ENCODE measurements at places on chromosomes 5 and 9.

DNA sequence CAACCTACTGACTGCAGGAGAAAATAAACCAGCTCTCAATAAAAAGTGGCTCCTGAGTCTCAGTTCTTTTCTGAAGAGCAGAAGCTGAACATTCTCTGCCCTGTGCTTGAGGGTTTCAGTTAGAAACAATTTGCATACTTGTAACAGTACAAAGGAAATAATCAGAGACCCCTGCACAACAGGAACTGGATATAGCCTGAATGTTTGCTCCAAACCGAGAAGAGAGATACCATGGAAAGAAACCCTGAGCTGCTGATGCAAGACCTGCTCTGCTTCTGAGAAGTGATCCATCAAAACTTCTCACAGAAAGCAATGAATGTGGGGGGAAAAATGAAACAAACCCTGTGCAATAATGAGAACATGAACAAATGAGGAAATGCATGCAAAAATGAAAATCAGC is 592.9 kb downstream of the SEMA5A start:
- no peaks in the 10 kb centered on the region for H3K4me1 ChIP-seq
- DNase-seq = no peak

- DNase-seq = no peak
- no peaks in the 10 kb centered on the region for H3K36me3 ChIP-seq
- H3K27me3 ChIP-seq = no peaks in the 10 kb centered on the region
- no peak overlapping the region for H3K27ac ChIP-seq
- H3K4me3 ChIP-seq = no peak overlapping the region
These were observed 40.7 kb downstream of the VCAN start for GRCh38 chr5:83512061-83512745.

DNA sequence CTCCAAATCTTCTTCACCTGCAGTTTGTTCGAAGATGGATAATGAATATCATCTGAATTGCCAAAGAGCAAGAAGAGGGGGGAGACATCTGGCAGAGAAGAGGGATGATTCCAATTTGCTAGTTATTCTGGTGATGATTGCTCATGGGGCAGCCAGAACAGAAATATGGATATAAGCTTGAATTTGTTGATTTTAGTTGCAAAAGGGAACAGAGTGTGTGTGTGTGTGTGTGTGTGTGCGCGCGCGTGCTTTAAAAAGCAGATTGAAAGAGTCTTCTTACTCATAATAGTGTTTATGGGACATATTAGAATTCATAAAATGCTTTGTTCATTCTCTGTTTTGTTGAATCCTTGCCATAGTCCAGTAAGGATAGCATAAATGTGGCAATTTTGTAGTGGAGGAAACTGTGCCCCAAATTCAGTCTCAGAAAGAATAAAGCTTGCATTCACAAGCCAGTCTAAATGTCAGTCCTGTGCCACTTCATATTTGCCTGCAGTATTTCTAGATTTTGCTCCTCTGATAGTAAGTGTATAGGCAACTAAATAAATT is 436.3 kb upstream of the KLF4 start:
- H3K4me3 ChIP-seq = no peak overlapping the region
- H3K36me3 ChIP-seq = no peaks in the 10 kb centered on the region
- no peaks in the 10 kb centered on the region for H3K27me3 ChIP-seq
- peaks cover 7% of the 10 kb centered on the region for H3K4me1 ChIP-seq
- no peak overlapping the region for H3K27ac ChIP-seq
- DNase-seq = no peak

- no peaks in the 10 kb centered on the region for H3K36me3 ChIP-seq
- H3K27me3 ChIP-seq = no peaks in the 10 kb centered on the region
- DNase-seq = no peak
- H3K4me3 ChIP-seq = no peak overlapping the region
- no peaks in the 10 kb centered on the region for H3K4me1 ChIP-seq
These were observed 81.8 kb downstream of the PPIC start for GRCh38 chr5:122954719-122955118.

DNA sequence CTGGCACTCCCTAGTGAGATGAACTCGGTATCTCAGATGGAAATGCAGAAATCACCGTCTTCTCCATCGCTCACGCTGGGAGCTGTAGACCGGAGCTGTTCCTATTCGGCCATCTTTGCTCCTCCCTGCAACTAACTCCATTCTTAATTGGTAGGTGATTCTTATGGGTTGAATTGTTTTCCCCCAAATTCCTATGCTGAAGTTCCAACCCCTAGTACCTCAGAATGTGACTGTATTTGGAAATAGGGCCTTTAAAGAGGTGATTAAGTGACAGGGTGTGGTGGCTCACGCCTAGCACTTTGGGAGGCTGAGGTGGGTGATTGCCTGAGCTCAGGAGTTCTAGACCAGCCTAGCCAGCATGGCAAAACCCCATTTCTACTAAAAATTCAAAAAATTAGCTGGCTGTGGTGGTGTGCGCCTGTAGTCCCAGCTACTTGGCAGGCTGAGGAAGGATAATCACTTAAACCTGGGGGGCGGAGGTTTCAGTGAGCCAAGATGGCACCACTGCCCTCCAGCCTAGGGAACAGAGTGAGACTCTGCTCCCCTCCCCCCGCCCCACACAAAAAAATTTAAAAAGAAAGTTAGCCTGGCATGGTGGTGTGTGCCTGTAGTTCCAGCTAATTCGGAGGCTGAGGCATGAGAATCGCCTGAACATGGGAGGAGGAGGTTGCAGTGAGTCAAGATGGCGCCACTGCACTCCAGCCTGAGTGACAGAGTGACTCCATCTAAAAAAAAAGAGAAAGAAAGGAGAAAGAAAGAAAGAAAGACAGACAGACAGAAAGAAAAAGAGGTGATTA is 25.2 kb upstream of the FOCAD start:
- H3K4me1 ChIP-seq = peaks cover 4% of the 10 kb centered on the region
- no peak overlapping the region for H3K27ac ChIP-seq
- DNase-seq = no peak
- H3K27me3 ChIP-seq = no peaks in the 10 kb centered on the region
- peak overlapping the region; percentile 48 for H3K4me3 ChIP-seq
- H3K36me3 ChIP-seq = no peaks in the 10 kb centered on the region

DNA sequence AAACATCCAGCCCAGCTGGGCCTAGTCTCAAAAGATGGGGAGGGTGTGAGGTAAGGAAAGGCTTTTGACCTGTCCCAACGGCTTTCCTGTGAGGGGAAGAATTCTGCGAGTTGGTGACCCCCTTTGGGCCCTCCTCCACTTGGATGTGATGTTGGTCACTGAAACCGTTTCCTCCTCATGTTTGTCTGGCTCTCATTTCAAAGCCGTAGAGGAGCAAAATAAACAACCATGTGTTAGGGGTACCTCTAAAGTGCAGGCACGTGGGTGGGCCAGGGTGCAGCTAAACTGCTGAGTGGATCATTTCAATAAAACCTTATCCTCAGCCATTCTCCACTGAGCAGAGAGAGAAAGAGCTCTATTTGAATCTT is 84.3 kb upstream of the MELK start:
- DNase-seq = no peak
- H3K4me3 ChIP-seq = peak overlapping the region; percentile 95
- peak overlapping the region; percentile 80 for H3K27ac ChIP-seq

DNA sequence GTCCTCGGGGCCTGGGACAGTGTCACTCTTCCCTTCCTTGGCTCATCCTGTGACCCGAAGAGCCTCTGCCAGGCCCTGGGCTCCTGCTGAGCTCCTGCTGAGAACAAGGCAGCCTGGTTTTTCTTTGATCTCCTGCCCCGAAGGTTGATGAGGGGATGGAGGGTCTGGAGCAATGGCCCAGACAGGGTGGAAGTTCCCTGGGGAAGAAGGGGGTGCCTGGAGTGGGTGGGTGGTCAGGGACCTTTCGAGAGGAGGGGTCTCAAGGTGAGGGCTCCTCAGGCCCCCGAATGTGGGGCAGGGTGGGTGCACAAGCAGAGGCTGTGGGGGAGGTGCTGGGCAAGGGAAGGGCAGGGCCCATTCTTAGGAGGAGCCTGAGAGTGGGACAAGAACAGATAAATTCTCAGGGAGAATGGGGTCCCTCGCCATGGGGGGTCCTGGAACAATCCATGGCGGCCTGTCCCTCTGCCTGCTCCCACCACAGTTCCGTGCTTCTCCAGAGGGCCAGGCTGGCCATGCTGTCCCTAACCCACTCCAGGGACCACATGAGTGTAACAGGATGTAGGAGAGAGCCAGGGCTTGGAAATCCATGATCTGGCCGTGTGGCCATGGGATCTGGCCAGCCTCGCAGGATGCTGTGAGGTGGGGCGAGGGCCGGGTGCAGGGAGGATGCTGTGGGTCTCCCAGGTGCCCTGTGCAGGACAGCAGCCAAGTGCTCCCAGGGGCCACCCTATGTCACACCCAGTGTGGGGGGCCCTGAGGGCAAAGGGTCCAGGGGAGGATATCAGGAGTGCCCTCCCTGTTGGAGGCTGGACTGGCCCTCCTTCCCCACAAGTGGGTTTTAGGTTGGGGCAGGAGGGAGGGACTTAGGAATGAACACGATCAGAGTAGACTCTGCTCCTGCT is 128.5 kb upstream of the LPCAT1 start:
- no peaks in the 10 kb centered on the region for H3K36me3 ChIP-seq
- H3K27me3 ChIP-seq = no peaks in the 10 kb centered on the region
- H3K4me1 ChIP-seq = no peaks in the 10 kb centered on the region
- H3K4me3 ChIP-seq = no peak overlapping the region
- H3K27ac ChIP-seq = no peak overlapping the region

GRCh38 chr5:90399251-90399650 is 10.3 kb downstream of the CETN3 start:
- H3K4me3 ChIP-seq = no peak overlapping the region
- no peak overlapping the region for H3K27ac ChIP-seq
- peaks cover 11% of the 10 kb centered on the region for H3K36me3 ChIP-seq
- H3K27me3 ChIP-seq = no peaks in the 10 kb centered on the region

- no peak for DNase-seq
- H3K4me3 ChIP-seq = no peak overlapping the region
- H3K36me3 ChIP-seq = no peaks in the 10 kb centered on the region
- H3K27me3 ChIP-seq = no peaks in the 10 kb centered on the region
These were observed 221.6 kb upstream of the CTNND2 start for GRCh38 chr5:12125895-12126294.

GRCh38 chr9:81417299-81417675 is 272.1 kb downstream of the TLE1 start:
- H3K4me3 ChIP-seq = no peak overlapping the region
- no peak overlapping the region for H3K27ac ChIP-seq
- peaks cover 4% of the 10 kb centered on the region for H3K4me1 ChIP-seq

- no peaks in the 10 kb centered on the region for H3K4me1 ChIP-seq
- no peak for DNase-seq
- no peaks in the 10 kb centered on the region for H3K27me3 ChIP-seq
- no peaks in the 10 kb centered on the region for H3K36me3 ChIP-seq
These were observed 287.2 kb upstream of the ZNF608 start for GRCh38 chr5:125033602-125034001.

DNA sequence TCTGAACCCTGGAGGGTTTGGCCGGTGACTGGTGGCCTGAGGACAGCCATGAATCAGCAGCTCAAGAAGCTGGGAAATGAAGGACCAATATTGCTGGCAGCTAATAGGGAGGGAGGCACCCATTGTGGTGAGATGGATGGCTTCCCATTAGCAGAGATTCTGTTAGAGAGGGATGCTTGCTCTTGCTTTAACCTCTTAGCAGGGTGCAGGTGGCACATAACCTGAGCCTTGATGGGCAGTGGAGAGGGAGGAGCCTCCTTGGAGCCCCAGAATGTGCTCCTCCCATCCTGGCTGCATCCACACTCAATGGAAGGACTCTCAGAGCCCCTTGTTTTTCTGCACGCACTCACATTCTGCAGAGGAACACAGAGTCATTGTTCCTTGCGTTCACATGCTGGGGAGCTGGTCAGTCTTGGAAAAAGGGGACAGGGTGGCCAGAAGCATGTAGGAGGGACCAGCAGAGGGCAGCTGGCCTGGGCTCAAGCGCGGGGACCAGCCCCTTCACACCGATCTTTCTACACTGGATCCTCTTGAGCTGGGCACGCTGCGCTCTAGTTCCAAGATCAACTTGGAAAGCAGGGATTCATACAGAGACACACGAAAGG is 161.8 kb downstream of the MED10 start:
- peak; percentile 64 for DNase-seq
- H3K4me3 ChIP-seq = no peak overlapping the region
- no peaks in the 10 kb centered on the region for H3K36me3 ChIP-seq
- H3K27ac ChIP-seq = no peak overlapping the region
- no peaks in the 10 kb centered on the region for H3K4me1 ChIP-seq

- no peaks in the 10 kb centered on the region for H3K36me3 ChIP-seq
- no peak overlapping the region for H3K27ac ChIP-seq
- no peak overlapping the region for H3K4me3 ChIP-seq
- no peak for DNase-seq
- H3K4me1 ChIP-seq = no peaks in the 10 kb centered on the region
- H3K27me3 ChIP-seq = no peaks in the 10 kb centered on the region
These were observed 223.3 kb downstream of the NR2F1-AS1 start for GRCh38 chr5:93357686-93358085.

DNA sequence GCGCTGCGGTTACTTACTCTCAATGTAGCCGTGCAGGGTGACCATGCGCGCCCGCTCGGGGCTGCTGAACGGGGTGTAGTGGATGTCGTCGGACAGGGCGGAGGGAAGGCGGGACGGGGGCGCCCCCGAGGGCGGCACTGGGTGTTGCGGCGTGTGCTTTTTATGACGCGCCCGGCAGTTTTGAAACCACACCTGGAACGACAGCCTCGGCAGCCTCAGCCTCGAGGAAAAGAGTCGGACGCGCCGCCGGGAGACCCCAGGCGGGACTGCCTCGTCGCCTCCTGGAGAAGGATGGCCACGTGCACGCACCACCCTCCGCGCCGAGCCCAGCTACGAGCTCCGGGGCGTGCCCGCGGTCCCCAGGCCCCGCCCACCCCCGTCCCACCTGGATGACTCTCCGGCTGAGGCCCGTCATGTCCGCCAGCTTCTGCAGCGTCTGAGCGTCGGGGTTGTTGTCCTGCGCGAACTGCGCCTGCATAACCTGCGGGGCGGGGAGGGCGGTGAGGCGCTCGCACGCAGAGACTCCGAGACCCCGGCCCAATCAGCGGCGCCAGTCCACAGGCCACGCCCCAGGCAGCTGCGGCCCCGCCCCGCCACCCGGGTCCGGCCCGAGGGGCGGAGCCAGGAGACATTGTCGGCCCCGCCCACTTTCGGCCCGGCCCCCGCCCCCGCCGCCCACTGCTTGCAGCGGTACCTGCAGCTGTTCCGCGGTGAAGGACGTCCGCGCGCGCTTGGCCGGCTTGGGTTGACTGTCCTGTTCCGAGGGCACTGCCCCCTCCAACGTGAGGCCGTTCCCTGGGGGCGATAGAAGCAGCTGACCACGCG is 15.0 kb downstream of the LHX6 start:
- H3K27me3 ChIP-seq = peaks cover 19% of the 10 kb centered on the region
- no peak for DNase-seq
- peaks cover 14% of the 10 kb centered on the region for H3K4me1 ChIP-seq
- H3K27ac ChIP-seq = no peak overlapping the region

DNA sequence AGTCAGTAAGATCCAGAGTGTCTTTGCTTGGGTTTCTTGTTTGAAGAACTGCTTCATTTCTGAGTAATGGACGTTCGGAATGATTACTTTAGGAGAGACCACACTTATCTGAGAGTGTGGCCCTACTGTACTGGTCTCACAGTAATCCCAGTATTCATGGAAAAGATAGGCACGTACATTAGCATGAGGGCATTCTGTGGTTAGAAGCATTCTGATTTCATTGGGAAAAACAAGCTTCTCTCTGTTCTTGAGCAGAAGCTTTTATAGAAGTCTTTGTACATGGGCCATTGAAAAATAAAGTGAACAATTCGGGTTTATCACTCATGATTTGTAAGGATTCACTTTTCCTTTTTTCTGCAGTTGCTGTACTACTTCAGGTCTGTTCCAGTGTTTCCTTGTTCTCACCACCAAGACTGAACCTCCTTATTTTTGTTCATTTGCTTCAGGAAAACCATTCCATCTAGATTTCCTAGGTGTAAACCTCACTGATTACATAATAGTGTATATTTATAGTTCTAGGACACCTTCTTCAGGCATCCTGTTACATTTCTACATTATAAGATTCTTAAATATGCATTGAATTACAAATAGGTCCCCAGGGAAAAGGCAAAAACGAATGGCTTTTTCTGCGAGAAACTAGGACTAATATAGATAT is 10.1 kb downstream of the TGFBR1 start:
- H3K36me3 ChIP-seq = no peaks in the 10 kb centered on the region
- H3K27ac ChIP-seq = no peak overlapping the region
- no peaks in the 10 kb centered on the region for H3K27me3 ChIP-seq
- H3K4me3 ChIP-seq = no peak overlapping the region

All from vagina (tissue), 2 donors.